ENCODE measurements at places on chromosomes 1 and 21.
A peak's percentile ranks its signal among the peaks of the same experiment; 100 is the strongest.

DNA sequence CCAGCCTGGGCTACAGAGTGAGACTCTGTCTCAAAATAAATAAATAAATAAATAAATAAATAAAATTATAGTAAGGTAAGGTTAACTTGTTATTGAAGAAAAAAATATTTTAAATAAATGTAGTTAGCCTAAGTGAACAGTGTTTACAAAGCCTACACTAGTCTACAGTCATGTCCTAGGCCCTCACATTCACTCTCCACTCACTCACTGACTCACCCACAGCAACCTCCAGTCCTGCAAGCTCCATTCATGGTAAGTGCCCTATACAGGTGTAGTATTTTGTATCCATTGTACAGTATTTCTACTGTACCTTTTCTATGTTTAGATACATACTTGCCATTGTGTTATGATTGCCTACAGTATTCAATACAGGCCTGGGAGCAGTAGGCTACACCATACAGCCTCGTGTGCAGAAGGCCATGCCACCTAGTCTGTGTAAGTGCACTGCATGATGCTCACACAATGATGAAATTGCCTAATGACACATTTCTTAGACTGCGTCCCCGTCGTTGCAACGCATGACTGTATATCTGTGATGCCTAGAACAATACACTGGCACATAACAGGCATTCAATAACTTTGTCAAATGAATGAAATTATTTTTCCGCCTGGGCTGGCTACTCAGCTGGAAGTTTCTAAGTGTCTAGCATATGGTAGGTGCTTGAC, 14.8 kb downstream of the KCNN3 start:
- DNase-seq: no peak

DNA sequence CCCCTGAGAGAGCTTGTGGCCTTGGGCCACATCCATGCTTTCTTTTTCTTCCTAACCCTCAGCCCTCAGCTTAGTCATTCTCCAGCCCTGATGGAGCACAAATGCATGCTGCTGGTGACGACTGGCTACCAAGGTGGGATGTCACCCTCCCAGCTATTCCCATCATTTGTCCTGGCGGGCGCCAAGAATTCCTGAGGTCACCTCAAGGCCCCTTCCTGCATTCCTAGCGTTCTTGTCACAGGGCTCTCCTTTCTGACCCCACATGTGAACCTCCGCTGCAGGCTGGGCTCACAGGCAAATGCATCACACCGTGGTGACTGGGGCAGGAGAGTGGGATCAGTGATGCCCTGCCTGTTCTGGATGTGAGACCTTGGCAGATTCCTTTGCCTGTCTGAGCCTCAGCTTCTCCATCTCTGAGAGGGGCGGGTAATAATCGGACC, 53.4 kb upstream of the IFFO2 start:
- DNase-seq: no peak

DNA sequence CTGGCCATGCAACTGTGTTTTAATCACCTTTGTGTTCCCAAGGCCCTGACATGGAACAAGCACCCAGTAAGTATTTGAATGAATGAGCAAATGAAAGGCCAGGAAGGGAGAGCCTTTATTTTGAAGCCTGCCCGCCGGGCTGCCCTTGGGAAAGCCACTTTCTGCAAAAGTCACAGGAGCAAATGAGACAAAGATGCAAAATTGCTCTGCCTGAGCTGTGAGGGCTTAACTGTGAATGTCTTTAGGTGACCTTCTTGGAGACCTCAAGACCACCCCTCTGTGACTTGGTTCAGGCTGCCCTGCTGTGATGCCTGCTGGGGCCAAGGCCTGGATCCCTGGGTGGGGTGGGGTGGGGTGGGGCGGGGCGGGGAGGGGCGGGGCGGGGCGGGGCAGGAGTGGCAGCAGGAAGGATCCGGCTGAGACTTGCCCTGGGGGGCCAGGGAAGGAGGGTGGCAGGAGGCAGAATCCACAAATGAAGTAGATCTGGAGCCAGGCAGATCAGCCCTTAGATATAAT, 54.0 kb downstream of the RUNX3 start:
- DNase-seq: no peak

DNA sequence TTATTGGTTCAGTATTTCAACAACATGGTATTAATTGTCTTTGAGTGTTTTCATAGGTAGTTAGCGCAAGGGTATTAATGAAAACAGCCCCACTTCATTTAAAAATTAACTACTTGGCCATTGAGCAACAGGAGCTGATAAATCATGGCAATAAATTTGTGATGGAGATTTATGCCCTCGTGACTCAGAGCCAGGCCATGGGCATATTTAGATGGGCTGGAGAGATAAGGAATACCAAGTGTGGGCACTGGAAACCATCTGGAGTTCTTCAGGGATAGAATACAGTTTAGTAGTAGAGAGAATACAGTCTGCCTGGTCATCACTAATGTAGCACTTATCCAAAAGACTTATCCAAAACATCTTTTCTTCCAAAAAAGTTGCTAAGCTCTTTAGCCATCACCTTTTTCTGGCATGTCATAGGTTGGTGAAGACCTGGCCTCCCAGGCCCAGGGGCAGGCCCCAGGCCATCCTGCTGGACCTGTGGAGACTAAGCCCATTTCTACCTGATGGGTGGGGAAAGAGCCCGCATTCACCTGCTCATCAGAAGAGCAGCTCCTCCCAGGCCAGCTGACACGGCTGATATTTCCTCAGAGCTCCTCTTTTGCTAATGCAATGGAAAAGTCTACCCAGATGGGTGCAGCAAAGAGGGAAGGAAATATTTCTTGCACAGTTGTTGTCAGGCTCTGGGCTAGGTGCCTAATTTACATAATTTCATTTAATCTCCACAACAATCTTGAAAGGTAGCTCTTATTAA, 238.0 kb downstream of the TM2D1 start:
- no peak for DNase-seq

- DNase-seq: no peak
Measured at GRCh38 chr1:6468729-6469461, 2.9 kb upstream of the TNFRSF25 start.

- no peak for DNase-seq
Measured at GRCh38 chr1:174398246-174398645, 49.5 kb upstream of the GPR52 start.

GRCh38 chr1:30957560-30958222, 49.1 kb upstream of the SDC3 start:
- no peak for DNase-seq

DNA sequence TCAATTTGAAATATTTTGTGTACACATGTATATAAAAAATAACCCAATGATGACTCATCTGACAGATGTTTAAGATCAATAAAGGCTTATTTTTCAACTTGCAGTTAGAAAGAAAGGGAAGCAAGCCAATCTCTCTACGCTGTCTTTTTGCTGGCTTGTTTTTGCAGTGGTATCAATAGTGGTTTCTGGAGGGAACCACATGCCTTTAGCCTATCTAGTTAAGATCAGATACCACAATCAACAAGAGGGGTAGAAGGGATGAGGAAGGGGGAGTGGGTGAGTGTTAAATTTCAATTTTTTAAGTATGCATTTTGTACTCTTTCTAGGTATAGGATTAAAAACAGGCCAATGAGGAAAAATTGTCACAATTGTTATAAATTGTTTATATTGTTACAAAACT, 276.2 kb downstream of the KCNH1 start:
- DNase-seq: no peak

- DNase-seq: no peak
Measured at GRCh38 chr1:62401034-62401760, 35.7 kb upstream of the USP1 start.

DNA sequence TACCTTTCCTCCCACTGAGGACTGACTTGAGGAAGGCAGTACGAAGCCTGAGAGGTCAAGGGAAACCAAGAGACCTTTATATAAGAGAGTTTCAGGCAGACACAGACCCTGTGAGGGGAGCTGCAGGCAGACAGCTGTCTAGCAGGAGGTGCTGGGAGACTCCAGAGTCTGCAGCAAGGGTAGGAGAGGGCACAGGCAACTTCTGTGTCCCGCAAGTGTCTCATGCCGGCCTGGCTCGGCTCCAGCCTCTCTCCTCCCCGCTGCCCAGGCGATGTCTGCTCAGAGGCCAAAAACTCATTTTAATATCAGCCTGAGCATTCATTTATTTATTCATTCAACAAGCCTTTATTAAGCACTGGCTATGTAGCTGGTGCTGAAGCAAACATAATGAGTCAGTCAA, 83.0 kb downstream of the KIRREL1 start:
- DNase-seq: no peak

DNA sequence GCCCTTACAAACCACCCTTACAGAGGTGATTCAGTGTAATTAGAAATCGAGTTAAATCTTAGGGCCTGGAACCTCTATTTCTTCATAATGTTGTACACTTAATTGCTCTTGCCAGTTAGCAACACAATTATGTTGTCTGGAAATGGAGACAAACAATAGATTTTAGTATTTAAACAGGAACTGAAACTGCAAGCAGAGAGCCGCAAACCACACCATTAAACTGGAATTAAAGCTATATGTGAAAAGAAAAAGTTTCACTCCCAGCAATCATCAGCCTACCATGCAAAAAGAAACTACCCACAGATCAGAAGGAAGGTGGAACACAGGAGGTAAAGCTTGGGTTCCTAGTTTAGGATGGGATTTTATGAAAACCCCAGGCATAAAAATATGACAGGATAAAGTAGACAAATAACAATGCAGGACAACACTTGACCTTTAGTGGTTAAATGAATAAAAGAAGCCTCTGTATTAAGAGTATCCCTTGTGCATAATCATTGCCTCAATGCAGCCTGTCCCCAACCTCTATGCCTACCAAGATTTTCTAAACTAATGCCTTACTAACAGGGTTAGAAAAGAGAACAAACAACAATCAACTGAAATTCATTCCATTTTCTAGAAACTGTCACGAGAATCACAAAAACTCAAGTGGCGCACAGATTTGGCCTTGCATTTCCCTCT, 304.3 kb upstream of the ESRRG start:
- DNase-seq: no peak

DNA sequence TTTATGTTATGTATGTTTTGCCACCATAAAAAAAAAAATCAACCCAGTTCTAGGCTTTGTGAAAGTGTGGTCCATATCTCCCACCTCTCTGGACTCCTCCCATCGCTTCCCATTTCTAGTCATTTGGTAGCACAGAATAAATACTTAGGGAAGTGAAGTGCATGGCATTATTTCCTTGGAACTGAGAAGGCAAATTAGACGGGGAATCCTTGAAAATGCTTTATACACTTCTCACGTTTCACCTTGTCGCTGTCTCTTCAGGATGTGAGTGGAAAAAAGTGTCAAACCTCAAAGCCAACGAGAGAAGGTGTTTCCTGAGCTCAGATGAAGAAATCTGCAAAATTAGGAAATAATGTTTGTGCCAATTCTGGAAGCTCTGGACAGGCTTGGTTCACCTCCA, 209.9 kb downstream of the ATG4C start:
- DNase-seq: no peak

GRCh38 chr21:14542638-14543037, 3.5 kb downstream of the SAMSN1 start:
- no peak for DNase-seq

DNA sequence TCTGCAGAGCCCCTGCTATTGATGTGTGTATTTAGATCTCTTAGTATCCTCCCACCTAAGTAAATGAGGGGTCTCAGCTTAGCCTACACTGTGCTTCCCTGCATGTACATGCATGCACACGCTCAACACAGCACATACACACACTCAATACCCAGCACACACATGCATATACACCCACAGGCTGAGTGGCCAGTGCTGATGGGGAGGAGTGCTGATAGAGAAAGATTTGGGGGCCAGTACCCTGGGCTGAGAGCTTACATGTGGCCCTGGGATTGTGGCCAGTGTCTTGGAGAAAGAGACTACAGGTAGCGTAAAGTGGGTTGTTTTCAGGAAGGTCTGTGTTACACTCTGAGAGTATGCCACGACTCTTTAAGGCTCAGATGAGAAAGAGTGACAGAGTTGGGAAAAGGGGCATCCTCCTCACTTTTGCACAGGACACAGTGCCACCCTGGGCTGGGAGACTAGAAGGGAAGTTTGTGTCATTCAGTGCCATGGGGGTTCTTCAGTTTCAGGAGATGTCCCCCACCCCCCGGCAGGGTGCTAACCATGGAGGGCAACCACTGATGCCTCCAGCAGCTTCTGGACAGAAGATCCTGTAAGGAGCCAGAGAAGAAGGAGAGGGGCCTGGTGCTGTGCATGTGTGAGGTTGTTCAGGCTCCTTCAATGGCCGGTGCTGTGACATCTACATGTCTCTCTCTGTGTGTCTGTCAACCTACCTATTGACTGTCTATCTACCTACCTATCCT, 166.8 kb downstream of the RHOU start:
- DNase-seq: no peak

GRCh38 chr1:201713086-201713810, 115.7 kb upstream of the IPO9 start:
- no peak for DNase-seq

DNA sequence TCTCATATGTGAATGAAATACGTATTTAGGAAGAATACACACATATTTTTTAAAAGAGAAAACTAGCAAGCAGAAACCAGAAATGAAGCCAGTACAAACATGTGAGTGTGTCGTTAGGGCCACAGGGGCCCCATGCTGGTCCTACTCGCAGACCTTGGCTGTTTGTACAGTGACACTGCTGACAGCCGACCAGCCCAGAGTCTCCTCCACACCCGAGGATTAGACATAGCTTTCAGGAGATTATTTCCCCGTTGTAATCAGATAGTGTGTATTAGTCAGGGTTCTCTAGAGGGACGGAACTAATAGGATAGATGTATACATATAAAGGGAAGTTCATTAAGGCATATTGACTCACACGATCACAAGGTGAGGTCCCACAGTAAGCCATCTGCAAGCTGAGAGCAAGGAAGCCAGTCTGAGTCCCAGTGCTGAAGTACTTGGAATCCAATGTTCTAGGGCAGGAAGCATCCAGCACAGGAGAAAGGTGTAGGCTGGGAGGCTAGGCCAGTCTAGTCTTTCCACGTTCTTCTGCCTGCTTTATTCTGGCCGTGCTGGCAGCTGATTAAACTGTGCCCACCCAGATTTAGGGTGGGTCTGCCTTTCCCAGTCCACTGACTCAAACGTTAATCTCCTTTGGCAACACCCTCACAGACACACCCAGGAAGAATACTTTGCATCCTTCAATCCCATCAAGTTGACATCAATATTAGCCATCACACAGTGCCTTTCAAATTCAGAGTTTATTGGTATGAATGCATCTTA, 51.2 kb downstream of the DIP2A start:
- no peak for DNase-seq

GRCh38 chr1:70718086-70718630, 307.1 kb downstream of the CTH start:
- no peak for DNase-seq

- DNase-seq: peak; percentile 44
Measured at GRCh38 chr1:116538544-116538943, 32.3 kb downstream of the CD58 start.

GRCh38 chr21:41715649-41716281, 51.1 kb downstream of the RIPK4 start:
- DNase-seq: no peak

- no peak for DNase-seq
Measured at GRCh38 chr1:45589861-45590260, 6.0 kb downstream of the NASP start.

GRCh38 chr1:2856676-2857375, 55.3 kb upstream of the TTC34 start:
- no peak for DNase-seq

- no peak for DNase-seq
Measured at GRCh38 chr1:59151387-59151761, 145.5 kb upstream of the FGGY start.

- no peak for DNase-seq
Measured at GRCh38 chr21:16192902-16193301, 463.1 kb downstream of the USP25 start.

All from CD4-positive, alpha-beta T cell treated with Interleukin-6 at 100 ng/mL for 8 hours (primary cell).